SJSA1 (cell line): ENCODE measurements at places on chromosomes 16 and 17. TPM values are rescaled to one million over a fixed set of nuclear protein-coding genes. Genes with fewer than 3 reads are reported as not detected.

- H3K27me3 ChIP-seq, result no peaks in the 10 kb centered on the region
- H3K36me3 ChIP-seq, result no peaks in the 10 kb centered on the region
- no peak for DNase-seq
- peaks cover 9% of the 10 kb centered on the region for H3K4me1 ChIP-seq
- no peak overlapping the region for H3K4me3 ChIP-seq
These were observed 75.7 kb upstream of the LHX1 start for GRCh38 chr17:36861531-36861930.

GRCh38 chr17:74680213-74680612, 32.5 kb downstream of the CD300LF start:
- peaks cover 45% of the 10 kb centered on the region for H3K27me3 ChIP-seq
- no peak for DNase-seq
- no peaks in the 10 kb centered on the region for H3K4me1 ChIP-seq
- H3K4me3 ChIP-seq, result no peak overlapping the region
- H3K36me3 ChIP-seq, result no peaks in the 10 kb centered on the region

- no peak overlapping the region for H3K4me3 ChIP-seq
- no peaks in the 10 kb centered on the region for H3K27me3 ChIP-seq
- H3K27ac ChIP-seq, result no peak overlapping the region
- peaks cover 16% of the 10 kb centered on the region for H3K4me1 ChIP-seq
- no peak for DNase-seq
These were observed 124.3 kb downstream of the MAP2K6 start for GRCh38 chr17:69538795-69539194.

DNA sequence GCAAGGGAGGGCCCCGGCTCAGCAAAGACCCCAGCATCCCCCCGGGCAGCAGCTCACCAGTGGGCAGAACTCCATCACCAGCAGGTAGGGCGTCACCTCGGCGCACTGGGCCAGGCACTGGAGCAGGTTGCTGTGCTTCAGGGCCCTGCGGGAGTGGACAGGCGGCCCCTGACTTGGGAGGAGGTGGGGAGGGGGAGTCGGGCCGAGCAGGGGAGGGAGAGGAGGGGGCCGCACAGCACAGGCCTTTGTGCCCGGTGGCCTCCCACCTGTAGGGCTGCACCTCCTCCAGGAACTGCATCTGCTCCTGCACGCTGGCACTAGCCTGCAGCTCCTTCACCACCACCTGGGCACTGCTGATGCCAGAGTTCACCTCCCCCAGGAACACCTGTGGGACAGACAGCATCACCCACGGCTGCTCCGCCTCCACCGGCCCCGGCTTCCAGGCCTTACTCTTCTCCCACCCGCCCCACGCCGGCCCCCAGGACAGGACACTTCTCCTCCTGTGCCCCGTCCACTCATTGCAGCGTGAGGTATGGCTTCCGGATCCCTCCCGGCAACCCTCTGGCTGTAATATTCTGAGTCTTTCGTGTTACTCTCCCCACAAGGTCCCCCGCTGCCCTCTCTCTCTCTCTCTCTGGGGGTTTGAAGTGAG, 37.7 kb upstream of the PVALEF start:
- no peaks in the 10 kb centered on the region; the same call in none of the 2 replicates for H3K4me1 ChIP-seq
- H3K36me3 ChIP-seq, result no peaks in the 10 kb centered on the region
- no peak for DNase-seq

- no peaks in the 10 kb centered on the region for H3K36me3 ChIP-seq
- H3K27ac ChIP-seq, result no peak overlapping the region
- no peak overlapping the region for H3K4me3 ChIP-seq
- H3K27me3 ChIP-seq, result 0 out of 2 replicates have a peak, but pooled peaks cover 2% of the 10 kb centered on the region
- DNase-seq, result no peak
These were observed 9.8 kb downstream of the PMFBP1 start for GRCh38 chr16:72162105-72162692.

DNA sequence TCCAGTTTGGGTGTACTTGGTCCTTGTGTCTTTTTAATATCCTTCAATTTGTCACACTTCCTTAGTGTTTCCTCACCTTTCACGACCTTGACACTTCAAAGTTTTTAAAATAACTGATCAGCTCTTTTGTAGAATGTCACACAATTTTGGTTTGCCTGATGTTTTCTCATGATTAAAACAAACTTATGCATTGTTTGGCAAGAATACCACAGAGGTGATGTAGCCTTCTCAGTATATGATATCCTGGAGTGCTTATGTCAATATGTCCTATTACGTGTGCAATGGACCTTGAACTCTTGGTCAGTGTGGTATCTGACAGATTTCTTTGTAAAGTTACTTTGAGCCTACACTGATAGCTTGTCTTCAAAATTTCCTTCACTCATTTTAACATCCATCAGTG, 297.4 kb downstream of the CNTNAP4 start:
- no peak overlapping the region for H3K27ac ChIP-seq
- no peak overlapping the region for H3K4me3 ChIP-seq

DNA sequence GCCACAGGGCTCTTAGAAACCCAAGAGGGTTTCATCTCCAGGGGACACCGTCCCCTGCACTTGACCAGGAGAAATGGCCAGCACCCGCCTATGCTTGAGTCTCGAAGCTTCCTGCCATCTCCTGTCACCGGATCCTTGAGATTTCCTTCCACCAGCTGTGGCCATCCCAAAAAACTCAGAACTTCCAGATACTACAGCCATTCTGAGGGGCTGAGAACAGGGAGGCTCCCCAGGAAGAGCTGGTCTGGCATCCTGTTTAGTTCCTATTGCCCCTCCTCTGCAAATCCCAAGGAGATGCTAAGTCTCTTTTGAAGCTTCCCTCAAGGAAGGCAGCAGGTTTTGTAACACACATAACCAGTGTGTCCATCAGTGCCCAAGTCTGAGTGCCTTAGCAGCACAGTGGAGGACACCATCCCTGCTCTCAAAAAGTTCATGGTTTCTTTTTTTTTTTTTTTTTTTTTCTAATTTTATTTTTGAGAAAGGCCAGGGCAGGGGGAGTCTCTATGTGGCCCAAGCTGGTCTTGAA, 2.0 kb downstream of the UBALD2 start:
- peaks cover 52% of the 10 kb centered on the region for H3K4me1 ChIP-seq
- peak overlapping the region; percentile 92; the same call in 1 of the 2 replicates for H3K27ac ChIP-seq
- H3K4me3 ChIP-seq, result peak overlapping the region; percentile 98

GRCh38 chr17:76911299-76912017, 43.3 kb downstream of the MGAT5B start:
- H3K27me3 ChIP-seq, result no peaks in the 10 kb centered on the region
- H3K4me1 ChIP-seq, result no peaks in the 10 kb centered on the region
- no peak overlapping the region for H3K4me3 ChIP-seq
- H3K27ac ChIP-seq, result no peak overlapping the region
- DNase-seq, result no peak

GRCh38 chr17:82164853-82165252, 47.8 kb downstream of the CCDC57 start:
- no peak overlapping the region for H3K27ac ChIP-seq
- no peaks in the 10 kb centered on the region for H3K27me3 ChIP-seq
- H3K4me1 ChIP-seq, result no peaks in the 10 kb centered on the region
- H3K36me3 ChIP-seq, result peaks cover 33% of the 10 kb centered on the region
- no peak for DNase-seq

DNA sequence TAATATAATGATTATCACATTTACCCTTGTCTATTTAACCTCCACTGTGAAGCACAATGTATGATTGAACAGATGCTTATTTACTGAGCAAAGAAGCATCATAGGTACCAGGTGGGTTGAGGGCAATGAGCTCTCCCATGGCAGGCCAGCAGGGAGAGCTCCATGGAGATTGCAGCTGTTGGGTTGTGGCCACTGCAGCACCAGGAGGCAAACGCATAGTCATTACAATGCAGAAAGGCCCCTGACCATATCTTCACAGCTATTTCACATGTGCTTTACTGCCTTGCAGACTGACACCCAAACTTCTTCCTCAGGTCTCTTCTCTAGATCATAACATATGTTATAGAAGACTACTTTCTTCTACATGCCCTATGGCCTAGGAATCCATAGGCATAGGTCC, 75.0 kb downstream of the MMD start:
- H3K4me3 ChIP-seq, result no peak overlapping the region
- no peaks in the 10 kb centered on the region for H3K36me3 ChIP-seq
- H3K27ac ChIP-seq, result no peak overlapping the region

- no peak overlapping the region for H3K4me3 ChIP-seq
- H3K36me3 ChIP-seq, result peaks cover 35% of the 10 kb centered on the region
- H3K27me3 ChIP-seq, result no peaks in the 10 kb centered on the region
These were observed 11.3 kb downstream of the TAF1C start for GRCh38 chr16:84175350-84176081.

- H3K27me3 ChIP-seq, result no peaks in the 10 kb centered on the region
- H3K4me1 ChIP-seq, result no peaks in the 10 kb centered on the region
- no peak for DNase-seq
- H3K36me3 ChIP-seq, result no peaks in the 10 kb centered on the region
These were observed 34.7 kb upstream of the KCNJ16 start for GRCh38 chr17:70040336-70040735.

DNA sequence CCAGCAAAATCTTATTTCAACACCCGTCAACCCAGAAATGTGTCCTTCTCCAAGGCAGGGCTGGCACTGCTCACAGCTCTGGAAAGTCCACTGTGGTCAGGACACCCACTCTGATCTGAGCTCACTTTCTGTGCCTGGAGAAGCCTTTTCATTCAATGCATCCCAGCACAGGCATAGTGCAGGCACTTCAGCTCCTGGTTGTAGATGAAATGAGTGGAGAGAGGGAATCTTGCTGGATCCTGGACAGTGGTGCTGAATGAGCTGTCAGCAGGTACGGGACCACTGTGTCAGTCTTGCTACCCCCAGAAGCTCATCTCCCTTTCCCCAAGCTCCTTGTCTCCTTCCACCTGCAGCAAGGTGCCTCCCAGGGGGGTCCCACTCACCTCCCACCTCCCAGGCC, 86.1 kb upstream of the SALL1 start:
- no peaks in the 10 kb centered on the region for H3K27me3 ChIP-seq
- no peak for DNase-seq
- H3K4me3 ChIP-seq, result no peak overlapping the region
- no peak overlapping the region for H3K27ac ChIP-seq
- no peaks in the 10 kb centered on the region; the same call in 1 of the 2 replicates for H3K4me1 ChIP-seq
- no peaks in the 10 kb centered on the region for H3K36me3 ChIP-seq

- H3K27ac ChIP-seq, result no peak overlapping the region
- peaks cover 16% of the 10 kb centered on the region for H3K4me1 ChIP-seq
- H3K4me3 ChIP-seq, result no peak overlapping the region
These were observed 4.2 kb downstream of the MLLT6 start for GRCh38 chr17:38709104-38709820.

DNA sequence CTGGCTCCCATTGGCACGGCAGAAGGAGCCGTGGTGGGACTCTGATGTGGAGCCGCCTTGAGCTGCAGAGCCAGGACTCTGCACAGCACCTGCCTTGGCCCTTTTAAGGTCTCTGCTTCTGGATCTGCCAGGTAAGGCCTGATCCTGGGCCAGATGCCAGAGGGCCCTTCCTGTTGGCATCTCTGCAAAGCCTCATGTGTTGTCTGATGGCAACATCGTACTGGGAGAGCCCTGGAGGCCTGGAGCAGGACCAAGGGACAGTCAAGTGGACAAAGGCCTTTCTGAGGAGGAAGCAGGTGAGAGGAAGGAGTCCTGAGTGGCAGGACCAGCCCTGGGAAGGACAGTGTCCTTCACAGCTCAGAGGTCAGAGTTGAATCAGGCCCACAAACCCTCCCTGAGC, 26.1 kb downstream of the SOCS1 start:
- H3K27me3 ChIP-seq, result no peaks in the 10 kb centered on the region
- no peak overlapping the region for H3K27ac ChIP-seq
- H3K4me1 ChIP-seq, result 0 out of 2 replicates have a peak, but pooled peaks cover 3% of the 10 kb centered on the region
- DNase-seq, result no peak

GRCh38 chr17:57927048-57927723, 28.0 kb downstream of the CUEDC1 start:
- no peak overlapping the region for H3K27ac ChIP-seq
- H3K4me3 ChIP-seq, result no peak overlapping the region
- peaks cover 39% of the 10 kb centered on the region for H3K4me1 ChIP-seq
- H3K27me3 ChIP-seq, result no peaks in the 10 kb centered on the region
- peaks cover 29% of the 10 kb centered on the region for H3K36me3 ChIP-seq
- no peak for DNase-seq

GRCh38 chr16:57185446-57185944, 344 bp downstream of the PSME3IP1 start:
- peak; percentile 74 for DNase-seq
- no peaks in the 10 kb centered on the region for H3K27me3 ChIP-seq
- H3K36me3 ChIP-seq, result peaks cover 6% of the 10 kb centered on the region; the same call in 1 of the 2 replicates
- peaks cover 27% of the 10 kb centered on the region for H3K4me1 ChIP-seq
- peak overlapping the region; percentile 79 for H3K27ac ChIP-seq

- H3K4me1 ChIP-seq, result no peaks in the 10 kb centered on the region
- no peak overlapping the region for H3K27ac ChIP-seq
- no peaks in the 10 kb centered on the region for H3K36me3 ChIP-seq
- H3K27me3 ChIP-seq, result no peaks in the 10 kb centered on the region
- DNase-seq, result no peak
- no peak overlapping the region for H3K4me3 ChIP-seq
These were observed 282.9 kb downstream of the RBFOX1 start for GRCh38 chr16:7615565-7615964.

DNA sequence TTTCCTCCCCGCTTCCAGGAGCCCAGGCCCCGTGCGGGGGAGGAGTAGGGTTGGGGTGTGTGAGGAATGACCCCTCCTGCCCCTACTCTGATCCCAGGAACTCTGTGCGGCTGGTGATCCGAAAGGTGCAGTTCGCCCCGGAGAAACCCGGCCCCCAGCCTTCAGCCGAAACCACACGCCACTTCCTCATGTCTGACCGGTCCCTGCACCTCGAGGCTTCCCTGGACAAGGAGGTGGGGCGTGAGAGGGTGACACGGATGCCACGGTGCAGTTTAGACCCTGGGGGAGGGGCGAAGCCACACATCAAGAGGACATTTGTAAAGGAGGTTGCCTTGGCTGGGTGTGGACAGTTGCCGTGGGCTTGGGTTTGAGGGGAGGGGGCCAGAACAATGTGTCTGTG, 7.4 kb downstream of the ARRB2 start:
- no peak overlapping the region for H3K27ac ChIP-seq
- H3K4me1 ChIP-seq, result peaks cover 14% of the 10 kb centered on the region
- no peaks in the 10 kb centered on the region for H3K27me3 ChIP-seq

- H3K27me3 ChIP-seq, result peaks cover 60% of the 10 kb centered on the region
- no peak overlapping the region for H3K27ac ChIP-seq
- no peaks in the 10 kb centered on the region for H3K4me1 ChIP-seq
- DNase-seq, result peak; percentile 75
- no peak overlapping the region for H3K4me3 ChIP-seq
- no peaks in the 10 kb centered on the region for H3K36me3 ChIP-seq
These were observed 6.2 kb downstream of the JPH3 start for GRCh38 chr16:87608400-87608985.

ZBTB4 gene
- total RNA-seq, result 13.8 and 19.9 TPM in 2 replicates

WFDC1 gene
- 125 and 143 TPM in 2 replicates for total RNA-seq

MYH2 gene
- not detected in 2 replicates for total RNA-seq

ENPP7 gene
- total RNA-seq, result not detected in 2 replicates

FBXW10B gene
- 0.41 and 1.7 TPM in 2 replicates for total RNA-seq
